ENCODE measurements at places on chromosomes 5 and 9.

DNA sequence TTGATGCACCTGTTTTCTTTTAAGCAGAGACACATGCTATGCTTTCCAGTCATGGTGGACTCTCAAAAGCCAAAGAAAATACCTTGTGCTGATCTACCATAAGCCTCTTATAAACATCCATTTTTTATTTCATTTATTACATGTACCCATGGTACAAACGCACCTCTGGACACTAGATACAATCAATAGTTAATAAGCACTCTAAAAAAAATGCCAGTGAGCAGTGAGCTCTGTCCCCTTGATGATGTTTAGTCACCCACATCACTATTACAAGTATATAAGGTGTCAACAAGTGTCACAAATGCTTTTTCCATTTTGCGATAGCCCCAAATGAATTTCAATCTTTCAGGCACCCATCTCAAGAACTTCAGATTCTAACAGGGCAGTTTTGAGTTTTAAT, 5.9 kb downstream of the KLF4 start:
- no peak for DNase-seq

- DNase-seq: no peak
Observed at GRCh38 chr5:73797132-73797510, 171.1 kb downstream of the ARHGEF28 start.

DNA sequence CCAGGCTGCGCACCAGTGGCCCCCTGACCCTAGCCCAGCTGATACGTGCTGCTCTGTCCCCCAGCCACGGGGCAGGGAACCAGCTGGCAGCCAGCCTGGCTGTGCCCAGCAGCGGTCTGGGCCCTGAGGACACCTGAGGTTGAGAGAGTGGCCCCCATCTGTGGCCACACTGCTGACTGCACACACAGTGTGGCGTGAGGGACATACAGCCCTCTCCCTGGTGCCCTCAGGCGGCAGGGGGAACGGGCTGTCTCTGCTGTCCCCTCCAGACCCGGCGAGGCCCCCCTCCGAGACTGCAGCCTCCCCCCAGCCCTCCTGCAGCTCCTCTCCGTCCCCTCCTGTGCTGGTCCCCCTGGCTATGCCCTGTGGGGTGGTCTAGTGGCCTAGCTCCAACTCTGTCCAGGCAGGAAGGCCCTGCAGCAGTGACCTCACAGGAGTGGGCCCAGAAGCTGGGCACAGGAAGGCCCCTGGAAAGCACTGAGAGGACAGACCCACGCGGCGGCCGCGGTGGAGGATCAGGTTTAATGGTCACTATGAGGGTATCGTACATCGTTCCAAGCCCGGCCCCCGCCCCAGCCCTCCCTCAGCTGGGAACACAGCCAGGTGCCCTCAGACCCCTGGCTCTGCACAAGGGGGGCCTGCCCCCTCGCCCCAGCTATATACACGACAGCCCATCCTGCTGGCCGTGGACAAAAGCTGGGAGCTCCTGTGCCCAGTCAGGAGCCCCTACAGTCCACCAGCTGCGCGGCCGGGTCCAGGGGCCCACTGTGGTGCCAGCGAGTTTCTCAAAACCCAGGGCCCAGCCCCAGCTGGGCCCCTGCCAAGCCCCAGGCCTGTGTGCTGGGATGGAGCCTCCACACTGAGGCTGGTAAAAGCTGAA, 6.8 kb upstream of the ENTPD8 start:
- DNase-seq: no peak

DNA sequence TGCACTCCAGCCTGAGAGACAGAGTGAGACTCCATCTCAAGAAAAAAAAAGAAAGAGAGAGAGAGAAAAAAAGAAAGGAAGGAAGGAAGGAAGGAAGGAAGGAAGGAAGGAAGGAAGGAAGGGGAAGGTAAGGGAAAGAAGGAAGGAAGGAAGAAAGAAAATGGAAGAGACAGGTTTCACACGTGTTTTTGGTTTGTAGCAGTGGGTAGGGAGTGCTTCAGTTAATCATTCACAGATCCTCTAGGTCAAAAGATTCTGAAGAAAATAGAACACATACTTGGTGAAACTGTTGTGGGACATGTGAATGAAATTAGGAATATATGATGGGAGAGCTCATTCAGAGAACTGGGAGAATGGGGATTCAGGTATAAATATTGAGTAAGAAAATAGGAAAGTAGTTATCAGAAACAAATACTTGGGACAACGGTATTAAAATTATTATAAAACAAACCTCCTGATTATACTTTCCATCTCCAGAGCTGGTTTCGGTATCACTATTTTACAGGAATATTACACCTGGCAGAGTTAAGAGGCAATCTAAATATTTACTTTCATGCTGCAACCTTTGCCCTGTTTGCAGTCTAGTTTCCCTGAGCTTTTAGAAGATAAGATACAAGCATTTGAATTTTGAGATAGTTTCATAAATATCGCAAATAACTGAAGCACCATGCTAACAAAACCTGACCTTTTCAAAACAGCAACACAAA, 37.2 kb downstream of the MARVELD2 start:
- DNase-seq: no peak

- DNase-seq: no peak
Observed at GRCh38 chr5:149959406-149960236, 937 bp upstream of the SLC26A2 start.

GRCh38 chr5:97181856-97182545, 1.0 kb downstream of the RIOK2 start:
- DNase-seq: no peak

DNA sequence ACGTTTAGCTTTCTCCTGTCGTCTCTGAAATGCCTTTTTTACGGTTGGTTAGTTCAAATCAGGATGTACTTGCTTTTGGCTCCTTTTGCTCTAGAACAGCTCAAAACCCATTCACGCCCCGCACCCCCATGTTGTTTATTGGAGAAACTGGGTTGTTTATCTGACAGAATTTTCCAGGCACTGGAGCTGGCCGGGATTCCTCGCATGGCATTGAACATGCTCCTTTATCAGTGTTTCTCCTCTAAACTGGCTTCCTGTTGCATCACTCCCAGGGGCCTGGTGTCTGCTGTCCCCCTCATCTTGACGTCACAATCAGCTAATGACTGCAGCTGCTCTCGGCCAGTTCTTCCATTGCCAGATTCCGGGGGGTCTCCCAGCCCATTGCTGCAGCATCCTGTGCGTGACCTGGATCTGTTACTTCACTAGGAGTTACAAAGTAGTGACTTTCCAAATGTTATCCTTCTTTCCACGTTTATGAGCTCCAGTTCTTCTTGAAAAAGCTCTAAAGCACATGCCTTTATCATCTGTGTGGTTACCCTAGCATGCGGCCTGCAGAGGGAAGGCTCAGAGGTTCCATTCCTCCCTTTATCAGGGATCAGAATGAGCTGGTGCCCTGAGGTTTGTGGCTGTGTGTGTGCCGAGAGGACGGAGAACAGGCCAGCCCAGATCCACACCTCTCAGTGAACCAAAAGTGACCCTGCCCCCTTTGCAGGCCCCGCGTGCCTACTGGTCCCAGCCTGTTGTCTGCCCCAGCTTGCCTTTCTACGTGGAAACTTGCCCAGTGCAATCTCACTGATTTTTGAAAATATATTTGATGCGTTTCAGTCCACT, 27.5 kb downstream of the FAM163B start:
- no peak for DNase-seq

DNA sequence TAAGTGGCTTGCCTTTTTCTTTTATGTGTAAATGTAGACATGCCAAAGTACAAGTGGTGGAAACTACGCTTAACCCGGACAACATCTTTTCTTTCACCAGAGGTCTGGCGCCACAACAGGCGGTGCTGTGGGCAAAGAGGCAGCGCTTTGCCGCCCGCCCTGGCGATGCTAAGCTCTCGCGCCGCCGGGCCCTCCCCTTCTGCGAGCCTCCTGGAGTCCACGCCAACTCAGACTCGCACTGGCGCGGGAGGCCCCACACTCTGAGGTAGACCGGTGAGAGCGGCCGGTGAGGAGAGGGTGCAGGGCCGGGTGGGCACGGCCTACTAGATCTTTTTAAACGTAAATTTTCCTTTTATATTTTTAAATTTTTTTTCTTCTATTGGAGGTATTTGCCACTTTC, 2253.1 kb upstream of the C9orf72 start:
- DNase-seq: no peak

DNA sequence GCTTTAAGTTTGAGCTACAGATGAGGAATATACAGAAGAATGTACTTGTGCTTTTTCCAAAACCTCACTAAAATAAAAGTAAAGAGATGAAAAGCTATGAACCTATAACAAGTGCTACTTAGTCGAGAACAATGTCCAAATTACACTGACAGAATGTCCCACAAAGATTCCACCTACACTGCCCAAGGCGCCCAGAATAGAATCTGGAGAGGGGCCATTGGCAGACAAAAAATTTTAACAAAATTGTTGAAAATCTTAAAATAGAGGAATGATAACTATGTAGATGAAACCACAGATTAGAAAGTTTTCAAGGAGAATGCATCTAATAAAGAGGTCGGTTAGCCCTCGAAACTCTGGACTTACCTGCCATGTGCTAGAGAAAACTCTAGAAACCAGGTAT, 235.3 kb downstream of the CETN3 start:
- DNase-seq: no peak

GRCh38 chr9:114271556-114272510, 51.1 kb upstream of the ORM1 start:
- DNase-seq: no peak

- no peak for DNase-seq
Observed at GRCh38 chr9:4674783-4675182, 4.6 kb upstream of the CDC37L1 start.

DNA sequence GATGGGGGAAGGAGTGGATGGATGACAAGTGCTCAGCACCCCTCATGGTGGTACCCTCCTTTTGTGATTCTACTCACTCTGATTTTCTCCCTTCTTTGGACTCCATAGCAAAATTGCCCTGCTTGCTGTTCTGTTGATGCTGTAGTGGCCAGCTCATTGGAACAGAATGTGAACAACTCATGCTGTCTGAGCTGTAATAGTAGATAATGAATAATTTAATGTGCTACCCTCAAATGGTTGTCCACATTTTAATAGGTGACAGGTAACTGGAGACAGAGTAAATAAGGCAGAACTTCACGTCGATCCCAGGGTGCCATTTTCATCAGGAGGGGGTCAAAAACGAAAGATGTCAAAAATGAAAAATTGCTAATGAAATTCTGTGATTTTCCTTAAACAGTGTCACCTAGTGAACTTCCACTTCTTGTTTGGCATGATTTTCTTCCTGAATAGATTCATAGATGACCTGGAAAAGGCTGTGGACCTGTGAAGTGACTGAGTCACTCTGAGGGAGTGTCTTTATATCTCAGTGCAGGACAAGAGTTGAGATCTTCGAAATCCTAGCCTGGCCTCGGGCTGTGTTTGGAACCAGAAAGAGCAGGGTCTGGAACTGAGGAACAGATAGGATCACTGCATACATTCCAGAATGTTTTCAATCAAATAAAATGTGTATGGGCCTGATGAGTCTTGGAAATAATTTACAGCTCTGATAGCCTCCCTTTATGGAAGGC, 270.2 kb downstream of the PSAT1 start:
- DNase-seq: no peak

DNA sequence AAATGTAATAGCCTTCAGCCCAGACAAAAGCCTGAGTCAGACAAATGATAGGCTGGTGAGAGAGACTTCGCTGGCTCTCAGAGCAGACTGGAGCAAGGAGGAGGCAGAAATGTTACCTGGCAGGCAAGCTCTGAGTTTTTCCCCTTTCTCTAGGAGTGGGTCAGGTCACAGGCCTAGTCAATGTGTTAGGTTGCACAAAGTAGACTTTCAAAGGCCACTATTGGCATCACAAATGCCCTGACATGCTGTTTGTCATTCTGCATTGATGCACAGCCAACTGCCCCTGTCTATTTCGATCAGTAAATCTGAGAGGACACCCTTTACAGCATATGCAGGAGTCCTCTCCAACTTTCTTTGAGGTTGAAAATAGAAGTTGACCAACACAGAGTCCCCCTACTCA, 15.5 kb upstream of the C1QTNF3 start:
- DNase-seq: no peak

DNA sequence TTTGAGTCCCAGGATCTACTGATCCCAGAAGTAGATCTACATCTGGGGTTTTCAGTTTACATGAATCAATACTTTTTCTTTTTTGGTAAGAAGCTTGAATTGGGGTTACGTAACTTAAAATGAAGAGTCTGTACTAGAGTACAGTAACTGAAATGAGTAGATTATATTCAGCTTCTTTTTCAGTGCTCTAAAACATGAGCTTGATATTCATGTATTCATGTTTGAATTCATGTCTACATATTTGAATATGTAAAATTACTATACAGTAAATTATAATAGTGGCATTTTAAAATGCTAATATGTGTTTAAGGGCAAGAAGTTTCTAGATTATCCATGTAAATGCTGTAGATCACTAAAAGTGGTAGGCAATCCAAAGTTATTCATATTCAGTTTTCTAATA, 14.8 kb downstream of the POU5F2 start:
- DNase-seq: no peak

GRCh38 chr5:125412561-125413495, 666.4 kb upstream of the ZNF608 start:
- no peak for DNase-seq

- DNase-seq: no peak
Observed at GRCh38 chr5:156232251-156232869, 94.6 kb upstream of the SGCD start.

DNA sequence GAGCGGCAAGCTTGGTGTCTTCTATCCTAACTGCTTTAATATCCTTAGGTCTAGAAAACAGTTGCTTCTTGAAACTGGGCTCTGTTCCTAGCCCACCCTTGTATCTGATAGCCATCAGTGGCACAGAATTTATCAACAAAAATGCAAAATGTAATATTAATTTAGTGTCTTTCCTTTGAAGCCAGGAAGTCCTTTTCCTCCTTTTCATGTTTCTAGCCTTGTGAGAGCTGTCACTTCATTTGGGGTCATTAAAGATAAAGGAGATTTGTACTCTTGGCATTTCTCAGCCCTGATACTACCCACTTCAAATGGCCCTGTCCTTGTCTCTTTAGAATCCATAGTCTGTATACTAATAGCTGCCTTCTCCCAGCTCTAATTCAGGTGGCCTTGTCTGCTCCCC, 111.0 kb downstream of the GAS1 start:
- DNase-seq: no peak

- no peak for DNase-seq
Observed at GRCh38 chr5:77355751-77356150, 136.4 kb downstream of the WDR41 start.

DNA sequence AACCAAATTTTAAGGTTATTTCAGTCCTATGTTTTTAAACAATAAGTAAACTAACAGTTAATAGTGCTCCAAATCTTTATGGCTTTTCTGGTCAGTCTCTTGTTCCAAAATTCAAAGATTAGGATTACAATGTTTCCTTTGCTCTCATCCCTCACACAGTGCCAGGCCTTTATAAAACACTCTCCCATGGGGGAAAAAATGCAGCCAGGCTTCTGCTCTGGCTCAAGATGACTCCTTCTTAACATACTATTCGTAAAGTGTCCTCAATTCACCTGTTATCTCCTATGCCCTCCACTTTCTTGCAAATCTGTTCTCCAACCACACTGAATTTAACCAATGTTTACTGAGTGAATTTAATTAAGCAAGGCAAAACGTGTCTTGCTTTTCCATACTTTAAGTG, 1.4 kb downstream of the CEP120 start:
- DNase-seq: no peak

GRCh38 chr5:80676706-80677105, 21.9 kb upstream of the DHFR start:
- DNase-seq: no peak
